ENCODE measurements at places on chromosomes 4 and X.

- DNase-seq = no peak
Observed at GRCh38 chrX:9355739-9356138, 109.1 kb upstream of the TBL1X start.

- no peak for DNase-seq
Observed at GRCh38 chrX:153406903-153407302, 4.4 kb upstream of the ZFP92 start.

DNA sequence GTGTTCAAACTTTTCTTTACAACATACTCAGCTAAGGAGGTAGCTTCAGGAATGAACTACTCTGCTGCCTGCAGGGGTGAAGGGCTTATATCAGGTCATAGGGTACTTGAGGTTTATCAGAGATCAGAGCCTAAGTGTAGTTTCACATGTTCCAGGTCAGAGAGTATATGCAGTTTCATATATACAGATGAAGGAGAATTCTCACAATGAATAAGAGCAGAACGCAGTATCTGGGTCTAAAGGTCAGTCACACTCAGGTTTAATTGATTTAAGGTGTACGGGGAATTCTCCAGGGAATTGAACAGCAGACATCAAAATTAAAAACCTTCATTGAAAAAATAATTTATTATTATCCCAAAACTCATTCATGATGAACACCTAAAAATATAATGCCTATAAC lies 700.6 kb downstream of the TECRL start:
- DNase-seq = no peak

DNA sequence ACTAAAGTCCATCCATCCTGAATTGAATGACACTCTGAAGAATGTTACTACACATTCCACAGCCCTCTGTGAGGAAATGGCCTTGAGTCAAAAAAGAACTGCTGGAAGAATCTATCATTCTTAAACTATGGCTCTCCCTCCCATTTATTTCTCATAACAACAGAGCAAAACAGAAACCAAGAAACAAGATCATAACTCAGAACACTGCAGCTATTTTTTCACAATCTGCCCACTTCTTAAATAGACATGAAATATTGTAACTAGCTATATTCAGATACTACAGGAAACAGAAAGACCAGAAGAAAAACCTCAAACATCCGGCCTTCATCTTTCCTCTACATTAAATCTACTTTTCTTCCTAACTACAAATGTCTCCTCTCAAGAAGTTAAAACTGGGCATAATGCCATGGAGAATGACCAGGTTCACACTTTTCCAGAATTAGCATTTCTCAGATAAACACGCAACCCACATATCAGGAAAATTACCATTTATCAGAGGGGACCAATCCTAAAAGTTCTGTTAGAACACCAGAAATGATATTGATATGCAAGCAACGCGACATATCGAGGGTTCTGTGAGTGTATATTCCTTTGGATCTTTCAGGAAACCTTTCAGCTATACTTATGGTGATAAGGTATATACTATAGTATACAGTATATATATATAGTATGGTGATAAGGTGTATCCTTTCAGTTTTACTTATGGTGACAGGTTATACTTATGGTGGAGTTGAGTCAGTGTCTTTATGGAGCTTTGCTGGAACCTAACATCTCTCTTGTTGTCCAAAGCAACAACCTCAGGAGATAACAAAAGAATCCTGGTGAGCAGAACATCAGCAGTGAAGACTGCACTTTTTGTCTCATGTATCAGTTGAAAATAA lies 60.4 kb upstream of the IRF2 start:
- no peak for DNase-seq

DNA sequence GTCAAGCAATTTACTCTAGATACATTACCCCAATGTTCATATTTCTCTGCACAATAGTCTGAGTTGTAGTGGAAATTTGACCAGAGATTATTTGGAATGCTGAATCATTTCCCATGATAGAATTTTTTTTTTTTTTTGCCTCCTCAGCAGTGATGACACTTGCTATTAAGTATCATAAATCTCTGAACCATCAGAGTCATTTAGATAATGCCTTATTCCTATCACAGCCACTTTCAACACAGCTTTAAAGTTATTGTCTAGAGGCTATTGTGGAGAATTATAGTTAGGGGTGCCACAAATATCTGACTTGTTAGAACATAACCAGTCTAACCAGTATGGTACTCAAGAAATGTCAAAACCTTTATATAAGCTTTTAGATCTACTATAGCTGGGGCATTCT lies 79.8 kb downstream of the LCORL start:
- no peak for DNase-seq

DNA sequence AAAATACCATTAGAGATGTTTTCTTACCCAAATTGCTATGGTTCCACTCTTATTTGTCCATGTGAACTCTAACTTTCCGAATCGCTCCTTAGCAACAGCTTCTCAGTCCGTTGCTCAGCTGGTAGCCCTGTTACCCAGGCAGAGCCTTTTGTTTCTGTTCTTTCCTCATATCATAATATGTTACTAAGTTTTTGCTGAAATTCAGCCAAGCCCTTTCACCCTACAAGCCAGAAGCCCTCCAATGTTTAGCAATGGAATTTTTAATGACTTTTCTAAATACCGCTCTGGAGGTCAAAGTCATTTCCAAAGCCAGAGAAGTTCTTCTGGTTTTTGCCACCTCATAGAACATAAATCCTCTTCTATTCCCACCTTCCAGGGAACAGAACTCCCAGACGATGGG lies 1029.5 kb downstream of the C4orf33 start:
- DNase-seq = no peak

GRCh38 chr4:100557306-100557705 lies 39.5 kb upstream of the EMCN start:
- DNase-seq = no peak

DNA sequence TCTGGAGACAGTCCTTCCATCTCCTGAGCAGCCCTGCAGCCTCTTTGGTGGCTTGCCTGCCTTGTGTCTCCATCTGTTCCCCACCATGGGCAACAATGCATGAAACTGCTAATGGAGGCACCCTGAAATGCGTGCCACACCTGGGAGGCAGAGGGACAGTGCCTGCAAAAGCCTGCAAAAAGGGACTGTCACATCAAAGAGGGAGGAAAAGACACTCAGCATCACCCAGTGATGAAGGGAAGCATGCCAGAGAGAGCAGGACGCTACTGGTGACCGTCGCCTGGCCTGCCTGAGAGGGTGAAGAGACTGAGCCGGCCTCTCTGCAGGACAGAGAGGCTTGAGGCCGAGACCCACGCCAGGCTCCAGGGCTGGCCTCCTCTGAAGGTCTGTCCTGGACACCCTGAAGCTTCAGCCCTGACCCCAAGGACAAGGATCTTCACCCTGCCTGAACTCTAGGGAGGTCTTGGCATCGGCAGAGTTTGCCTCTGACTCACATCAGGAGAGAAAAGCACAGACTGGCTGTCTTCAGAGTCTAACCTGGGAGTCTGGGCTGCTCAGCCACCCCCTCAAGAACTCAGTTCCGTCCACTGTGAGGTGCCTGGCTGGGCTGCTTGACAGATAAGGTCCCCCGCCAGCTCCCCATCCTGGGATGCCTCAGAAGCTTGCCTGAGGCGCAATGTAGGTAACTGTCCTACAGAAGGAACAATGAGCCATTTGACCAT lies 8.1 kb downstream of the ACSL1 start:
- DNase-seq = no peak

GRCh38 chr4:175871774-175872405 lies 59.8 kb upstream of the GPM6A start:
- no peak for DNase-seq

- no peak for DNase-seq
Observed at GRCh38 chrX:68299898-68300297, 133.4 kb downstream of the OPHN1 start.

GRCh38 chrX:10677490-10677889 lies 57.1 kb upstream of the MID1 start:
- DNase-seq = no peak

DNA sequence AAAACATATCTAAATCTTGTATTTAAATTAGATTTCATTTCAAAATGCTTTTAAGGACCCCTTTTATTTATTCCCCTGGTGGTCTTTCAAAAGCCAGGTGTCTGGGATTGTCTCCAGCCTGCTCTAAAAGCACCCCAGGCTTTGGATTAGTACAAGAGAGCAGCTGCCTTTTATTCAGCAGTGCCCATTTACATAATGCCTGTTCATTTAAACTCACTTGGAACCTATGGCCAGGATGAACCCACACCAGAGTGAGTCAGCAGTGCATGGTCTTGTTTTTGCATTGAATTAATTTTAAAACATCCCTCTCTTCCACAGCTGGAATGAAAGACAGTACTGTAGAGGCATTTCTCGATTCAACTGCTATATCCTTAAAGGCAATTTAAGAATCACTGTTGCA lies 64.1 kb upstream of the TENM3 start:
- DNase-seq = no peak

DNA sequence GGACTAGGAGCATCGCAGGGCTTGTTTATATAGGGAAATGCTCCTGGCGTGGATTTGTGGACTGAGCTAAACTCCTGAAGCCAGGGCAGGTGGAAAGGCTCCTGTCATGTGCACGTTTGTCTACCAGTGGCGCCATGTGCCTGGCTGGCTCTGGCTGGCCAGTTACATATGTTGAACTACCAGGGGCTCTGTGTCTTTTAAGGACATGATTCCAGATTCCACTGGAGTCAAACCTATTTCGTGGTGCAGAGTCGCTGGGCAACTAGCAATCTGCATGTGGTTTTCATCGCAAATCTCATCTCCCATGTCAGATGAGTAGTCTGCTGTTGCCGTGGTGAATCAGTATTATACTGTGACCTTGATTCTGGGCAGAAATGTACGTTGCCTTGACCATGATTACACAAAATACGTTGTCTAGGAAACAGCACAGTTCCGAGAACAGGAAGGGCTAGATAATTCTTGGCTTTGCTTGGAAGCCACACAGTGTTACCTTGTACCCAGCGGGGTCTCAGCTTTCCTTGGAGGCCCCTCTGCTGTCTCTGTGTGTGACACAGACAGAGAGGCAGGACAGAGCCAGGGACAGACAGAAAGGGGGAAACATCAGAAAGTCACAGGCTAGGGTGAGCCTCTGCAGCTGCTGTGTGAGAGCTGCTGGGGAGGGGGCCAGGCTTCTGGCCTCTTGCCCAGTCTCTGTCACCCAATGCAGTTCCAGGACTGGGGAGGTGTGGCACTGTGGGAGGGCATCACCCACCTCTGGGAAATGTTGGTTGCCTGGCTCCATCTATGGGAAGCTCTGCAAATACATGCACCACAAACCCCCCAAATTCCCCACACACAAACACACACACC lies 19.2 kb downstream of the PNMA6E start:
- peak; percentile 7 for DNase-seq

GRCh38 chr4:65316534-65316933 lies 353.8 kb downstream of the EPHA5 start:
- DNase-seq = no peak

DNA sequence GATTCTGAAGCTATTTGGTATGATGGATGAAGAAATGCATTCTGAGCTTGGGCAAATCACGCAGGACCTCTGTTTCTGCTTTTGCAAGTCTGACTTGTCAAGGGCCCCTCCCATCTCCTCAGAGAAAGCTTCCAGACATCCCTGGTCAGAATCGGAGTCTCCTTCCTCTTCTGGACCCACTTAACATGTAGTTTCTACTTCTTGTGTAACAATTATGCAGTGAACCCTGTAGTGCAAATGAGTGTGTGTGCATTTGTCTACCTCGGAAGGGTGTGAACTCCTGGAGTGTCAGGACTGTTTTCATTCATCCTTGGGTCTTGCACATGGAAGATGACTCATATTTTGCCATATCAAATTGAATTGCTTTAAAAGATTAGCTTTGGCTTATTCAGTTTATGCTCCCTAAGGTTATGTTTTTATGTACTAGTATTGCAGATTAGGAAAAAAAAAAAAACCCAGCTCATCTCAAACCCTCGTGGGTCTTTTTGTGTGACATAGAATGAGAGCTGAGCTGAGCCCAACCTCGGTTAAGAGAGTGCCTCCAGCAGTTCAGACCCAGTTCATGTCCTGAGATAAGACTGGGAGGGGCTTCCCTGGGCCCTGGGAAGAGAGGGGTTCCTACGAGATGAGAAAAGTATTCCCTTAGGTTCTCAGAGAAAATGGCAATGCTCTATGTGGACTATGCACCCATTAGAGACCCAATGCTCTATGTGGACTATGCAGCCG lies 61.1 kb upstream of the RPL34 start:
- no peak for DNase-seq

DNA sequence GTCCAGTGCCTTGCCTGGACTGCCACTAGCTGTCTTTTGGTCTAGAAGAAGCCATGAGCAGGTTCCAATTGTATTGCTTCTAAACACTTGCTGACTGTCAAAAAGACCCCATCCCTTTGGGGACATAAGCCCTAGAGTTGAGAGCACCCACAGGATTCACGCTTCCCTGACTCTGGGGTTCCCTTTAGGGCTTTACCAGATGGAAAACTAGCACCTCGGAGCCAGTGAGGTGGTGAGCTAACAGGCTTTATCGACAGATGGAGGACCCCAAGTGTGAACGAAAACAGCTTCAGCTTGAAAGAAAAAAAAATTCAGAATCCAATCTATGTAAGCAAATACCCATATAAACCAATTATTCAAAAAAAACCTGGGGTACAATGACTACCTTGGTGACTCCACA lies 90.8 kb downstream of the NAA11 start:
- no peak for DNase-seq

DNA sequence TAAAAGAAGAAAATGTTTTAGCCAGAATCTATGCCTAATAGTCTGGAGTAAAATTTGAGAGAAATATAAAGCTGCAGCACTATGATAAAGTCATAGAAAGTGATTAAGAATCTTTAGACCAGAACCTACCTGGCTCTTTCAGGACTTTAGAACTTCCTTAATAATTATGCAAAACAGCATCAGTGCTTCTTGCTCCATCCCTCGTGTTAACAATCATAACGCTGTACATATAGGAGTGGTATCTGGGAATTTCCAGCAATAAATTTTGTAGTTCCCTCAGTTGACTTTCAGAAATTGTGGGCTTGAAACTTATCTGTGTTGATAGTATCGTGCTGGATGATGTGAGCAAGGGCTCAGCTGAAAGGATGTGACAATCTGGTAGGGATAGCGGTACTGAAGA lies 102.1 kb upstream of the RASGEF1B start:
- no peak for DNase-seq

DNA sequence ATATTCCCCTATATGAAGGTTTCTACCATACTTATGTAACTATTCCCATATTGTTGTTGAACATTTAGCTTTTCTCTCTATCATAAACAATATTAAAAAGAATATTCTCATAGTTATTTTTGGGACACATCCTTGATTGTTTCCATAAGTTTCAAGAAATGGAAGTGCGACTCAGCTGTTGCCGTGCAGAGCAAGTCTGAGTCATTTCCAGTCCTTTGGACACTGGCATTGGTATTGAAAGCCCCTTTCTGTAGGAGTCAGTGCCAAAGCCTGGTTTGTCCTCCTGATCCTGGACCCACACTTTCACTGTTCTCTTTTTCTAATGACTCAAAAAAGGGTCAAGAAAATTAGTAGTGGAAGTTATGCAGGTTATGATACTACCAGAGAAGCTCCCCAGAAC lies 108.3 kb upstream of the DIAPH2 start:
- no peak for DNase-seq
